ENCODE measurements at places on chromosomes 11 and 22.

GRCh38 chr11:76729214-76729613 lies 53.9 kb upstream of the TSKU start:
- no peak for DNase-seq

DNA sequence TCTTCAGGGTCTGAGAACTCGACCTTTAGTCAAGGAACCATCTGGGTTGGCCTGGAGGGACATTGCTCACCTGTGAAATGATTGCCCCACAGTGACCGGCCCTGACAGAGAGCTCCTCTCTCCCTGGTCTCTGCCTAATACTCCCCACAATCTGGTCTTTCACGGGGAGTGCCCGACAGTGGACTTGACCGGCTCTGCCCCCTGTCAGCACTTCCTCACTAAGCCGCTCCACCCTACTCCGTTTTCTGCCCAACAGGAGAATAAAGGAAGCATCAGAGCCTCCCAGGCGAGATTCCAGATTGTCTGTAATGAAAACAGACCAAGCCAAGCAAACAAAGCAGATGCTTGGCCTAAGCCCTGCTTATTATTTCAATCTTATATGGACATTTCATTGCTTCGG lies 87.8 kb downstream of the FBXO7 start:
- DNase-seq = no peak

GRCh38 chr11:23732026-23732425 lies 764.8 kb upstream of the LUZP2 start:
- no peak for DNase-seq

DNA sequence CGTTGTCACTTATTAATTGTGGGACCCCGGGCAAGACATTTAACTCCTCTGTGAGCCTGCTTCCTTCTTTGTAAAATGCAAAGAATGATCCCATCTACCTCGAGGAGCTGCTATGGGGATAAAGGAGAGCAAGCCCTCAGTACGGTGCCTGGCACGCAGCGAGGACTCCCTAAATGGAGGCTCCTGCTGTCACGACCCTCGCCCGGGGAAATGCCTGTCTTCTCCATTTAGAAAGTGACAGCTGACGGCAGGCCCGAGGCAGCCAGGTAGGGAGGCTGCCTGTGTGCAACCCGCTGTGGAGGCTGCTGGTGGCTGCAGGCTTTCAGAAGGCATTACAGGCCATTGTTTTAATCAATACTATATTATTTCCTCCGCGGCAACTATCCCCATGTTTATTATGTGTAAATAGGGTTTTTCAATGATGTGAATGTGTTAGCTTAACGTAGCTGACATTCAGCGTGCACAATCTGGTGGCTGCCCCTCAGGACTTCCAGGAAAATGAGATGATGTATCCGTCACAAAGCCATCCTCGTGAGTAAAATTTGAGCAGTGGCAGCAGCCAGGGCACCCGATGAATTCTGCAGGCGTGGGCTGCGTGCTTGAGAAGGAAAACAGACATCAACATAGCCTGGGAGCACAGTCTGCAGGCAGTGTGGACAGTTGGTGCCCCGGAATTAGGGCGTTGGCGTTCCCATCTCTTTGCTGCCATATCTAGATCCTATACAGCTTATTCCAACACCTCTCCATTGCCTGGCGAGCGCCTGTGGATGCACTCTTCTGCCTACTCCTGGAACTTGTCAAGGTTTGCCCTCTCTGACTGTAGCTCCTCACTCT lies 228.3 kb downstream of the ST3GAL4 start:
- no peak for DNase-seq

GRCh38 chr11:17527628-17527995 lies 16.6 kb downstream of the USH1C start:
- DNase-seq = no peak

- DNase-seq = peak; percentile 43
Observed at GRCh38 chr11:2256951-2257700, 13.3 kb downstream of the ASCL2 start.

DNA sequence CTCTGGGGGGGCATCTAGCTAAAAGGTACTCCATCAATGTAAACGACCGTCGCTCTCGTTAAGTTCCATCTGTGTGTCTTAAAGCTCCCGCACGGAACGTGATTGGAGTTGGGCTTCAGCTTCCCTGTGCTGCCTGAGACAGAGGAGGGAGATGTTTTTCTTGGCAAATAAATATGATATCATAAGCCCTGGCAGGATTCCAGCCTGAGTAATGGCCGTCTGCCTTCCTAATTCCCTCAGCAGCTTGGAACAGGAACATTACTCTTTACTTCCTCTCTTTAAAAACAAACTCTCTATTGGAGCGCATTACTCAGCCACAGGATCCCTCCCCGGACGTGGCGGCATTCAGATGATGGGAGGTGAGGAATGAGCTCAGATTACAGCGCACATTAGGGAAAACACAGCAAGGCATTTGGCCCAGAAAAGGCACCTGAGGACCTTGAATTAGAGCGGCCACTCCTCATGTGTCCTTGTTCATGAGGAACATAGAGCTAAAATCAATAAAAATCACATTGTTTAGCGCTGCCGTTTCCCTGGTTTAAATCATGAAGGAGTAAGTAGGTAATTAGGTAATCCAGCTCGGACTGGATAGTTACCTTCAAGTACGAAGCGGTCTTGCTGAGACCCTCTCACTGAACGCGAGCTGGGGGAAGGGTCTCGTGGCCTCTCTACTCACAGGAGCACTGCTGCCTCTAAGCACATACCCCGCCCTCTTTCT lies 230.4 kb downstream of the ST3GAL4 start:
- DNase-seq = peak; percentile 73

DNA sequence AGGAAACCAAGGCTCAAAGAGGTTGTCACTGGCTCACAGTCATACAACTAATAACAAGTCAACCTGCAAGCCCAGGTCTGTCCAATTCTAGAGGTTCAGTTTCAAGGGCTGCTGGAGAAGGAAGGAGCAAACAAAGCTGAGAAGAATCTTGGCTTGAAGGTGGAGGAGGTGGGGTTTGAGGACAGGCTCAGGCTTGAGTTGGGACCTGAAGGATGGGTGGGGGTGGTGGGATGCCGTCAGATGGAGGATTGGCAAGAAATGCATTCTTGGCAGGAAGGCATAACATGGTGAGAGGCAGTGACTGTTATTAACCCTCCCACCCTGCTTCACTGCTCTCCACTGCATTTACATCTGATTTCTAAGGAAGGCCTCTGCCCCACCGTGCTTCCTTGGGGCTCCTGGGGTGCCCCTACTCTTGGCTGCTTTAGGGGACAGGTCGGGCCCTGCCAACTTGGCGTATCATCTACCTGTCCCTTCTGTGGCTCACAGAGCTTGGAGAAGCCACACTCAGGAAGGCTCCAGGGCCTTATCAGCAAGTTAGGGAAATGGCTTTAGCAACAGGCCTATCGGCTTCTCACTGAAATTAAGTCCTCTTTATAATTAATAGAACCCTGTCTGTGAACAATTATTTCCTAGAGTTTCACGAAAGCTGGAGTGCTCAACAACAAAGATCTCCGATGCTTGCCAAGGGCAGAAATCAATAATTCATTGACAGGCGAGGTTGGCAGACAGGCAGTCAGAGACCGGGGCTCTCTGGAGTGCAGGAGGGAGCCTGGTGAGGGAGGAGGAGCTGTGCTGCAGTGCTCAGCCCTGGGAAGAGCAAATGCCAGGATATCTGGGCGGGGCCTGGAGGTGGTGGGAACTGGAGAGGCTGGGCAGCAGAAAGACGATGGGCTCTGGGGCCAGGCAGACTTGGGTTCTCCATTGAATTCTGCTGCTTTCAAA lies 84.9 kb upstream of the NARS2 start:
- no peak for DNase-seq

GRCh38 chr22:39547587-39547947 lies 15.0 kb upstream of the RPS19BP1 start:
- DNase-seq = no peak

DNA sequence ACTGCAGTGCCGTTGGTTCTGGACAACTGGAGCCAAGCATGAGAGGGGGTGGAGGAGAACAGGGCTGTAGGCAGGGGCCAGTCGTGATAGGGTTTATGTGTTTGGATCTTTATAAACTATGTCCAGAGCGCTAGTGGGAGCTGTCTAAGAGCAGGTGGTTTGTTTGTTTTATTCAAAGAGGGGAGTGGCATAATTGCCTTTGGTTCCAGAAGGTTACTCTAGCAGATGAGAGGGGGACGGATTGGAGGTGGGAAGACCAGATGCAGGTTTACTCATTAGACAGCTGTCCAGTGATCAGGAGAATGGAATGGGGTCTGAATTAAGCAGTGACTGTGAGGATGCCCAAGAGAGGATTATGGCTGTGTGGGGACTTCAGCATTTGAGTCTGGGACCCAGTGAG lies 109.3 kb upstream of the TBCEL start:
- no peak for DNase-seq

DNA sequence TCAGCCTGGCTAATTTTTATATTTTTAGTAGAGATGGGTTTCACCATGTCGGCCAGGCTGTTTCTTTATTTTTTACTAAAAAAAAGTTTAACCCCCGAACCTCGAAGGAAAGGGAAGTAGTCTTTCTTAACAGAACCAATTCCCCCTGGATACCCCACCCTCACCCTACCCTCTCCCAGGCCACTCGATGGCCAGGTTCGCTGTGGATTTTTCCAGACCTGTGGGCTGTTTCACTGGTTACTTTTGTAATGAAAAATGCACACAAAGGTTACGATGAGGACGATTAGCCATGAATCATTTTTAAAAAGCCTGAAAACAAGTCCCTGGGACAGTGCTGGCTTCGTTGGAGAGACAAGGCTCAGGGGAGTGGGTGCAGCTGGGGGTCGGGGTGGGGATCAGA lies 2.5 kb downstream of the TSPO start:
- DNase-seq = no peak

GRCh38 chr11:35791088-35791958 lies 128.7 kb downstream of the TRIM44 start:
- DNase-seq = no peak

DNA sequence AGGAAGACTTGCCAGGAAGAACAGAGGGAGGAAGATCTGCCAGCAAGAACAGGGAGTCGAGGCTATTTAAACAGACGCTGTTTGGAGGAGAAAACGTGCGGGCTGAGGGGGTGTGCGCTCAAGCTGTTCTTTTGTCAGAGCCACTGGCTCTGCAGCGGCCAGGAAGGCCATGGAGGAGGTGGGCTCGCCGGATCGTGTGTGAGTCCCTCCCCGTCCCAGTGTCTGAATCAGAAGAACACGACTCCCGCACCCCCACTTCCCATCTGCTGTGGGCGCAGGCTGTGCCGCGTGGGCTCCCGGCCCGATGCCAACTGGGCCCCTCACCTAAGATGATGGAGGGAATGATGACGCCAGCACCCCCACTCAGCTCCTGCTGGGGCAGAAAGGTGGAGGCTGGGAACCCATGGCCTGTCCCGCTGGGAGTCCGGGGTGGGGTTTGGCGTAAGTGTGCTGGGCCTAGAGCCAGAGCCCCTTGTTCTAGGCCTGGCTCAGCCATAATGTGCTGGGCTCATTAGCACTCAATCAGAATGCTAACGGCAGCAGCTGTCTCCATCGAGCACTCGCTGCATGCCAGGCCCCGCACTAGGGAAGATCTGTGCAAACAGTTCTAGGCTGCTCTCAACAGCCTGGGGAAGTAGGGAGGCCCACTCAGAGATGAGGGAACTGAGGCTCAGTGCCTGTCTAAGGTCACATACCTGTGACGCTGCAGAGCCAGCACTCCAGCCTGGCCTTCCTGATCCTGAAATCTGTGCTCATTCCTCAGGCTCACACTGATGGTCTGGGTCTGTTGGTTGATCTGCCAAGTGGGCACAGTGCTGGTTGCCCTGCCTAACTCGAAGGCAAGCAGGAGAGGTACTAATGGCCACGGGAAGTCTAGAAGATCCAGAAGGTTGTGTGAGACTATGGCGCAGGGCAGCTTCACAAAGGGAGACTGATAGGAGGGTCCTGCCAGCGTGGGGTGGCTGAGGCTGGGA lies 11.5 kb downstream of the NPTXR start:
- no peak for DNase-seq

DNA sequence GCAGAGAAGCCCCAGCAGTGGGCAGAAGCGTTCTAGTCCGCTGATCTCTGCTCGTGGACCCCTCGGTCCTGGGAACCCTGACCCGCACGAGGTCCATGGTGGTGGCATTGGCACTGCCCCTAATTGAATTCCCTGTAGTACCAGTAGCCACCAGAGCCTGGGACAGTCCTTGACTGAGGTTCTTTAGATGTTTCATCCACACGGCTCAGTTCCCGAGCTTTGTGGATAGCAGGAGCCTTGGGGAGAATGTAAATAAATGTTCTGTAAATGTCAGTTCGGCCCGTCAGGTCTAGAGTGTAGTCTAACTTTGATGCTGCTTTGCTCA lies 39.4 kb upstream of the SEPTIN5 start:
- no peak for DNase-seq

- DNase-seq = no peak
Observed at GRCh38 chr22:50710886-50711285, 27.1 kb upstream of the ACR start.

GRCh38 chr11:33980897-33981296 lies 70.6 kb upstream of the CAPRIN1 start:
- no peak for DNase-seq

GRCh38 chr11:129426038-129426437 lies 50.4 kb downstream of the BARX2 start:
- no peak for DNase-seq

GRCh38 chr22:33455036-33455435 lies 396.9 kb upstream of the SYN3 start:
- no peak for DNase-seq

GRCh38 chr11:91761406-91762025 lies 463.1 kb upstream of the FAT3 start:
- DNase-seq = no peak

- no peak for DNase-seq
Observed at GRCh38 chr22:40638261-40638660, 1.7 kb upstream of the MRTFA start.

DNA sequence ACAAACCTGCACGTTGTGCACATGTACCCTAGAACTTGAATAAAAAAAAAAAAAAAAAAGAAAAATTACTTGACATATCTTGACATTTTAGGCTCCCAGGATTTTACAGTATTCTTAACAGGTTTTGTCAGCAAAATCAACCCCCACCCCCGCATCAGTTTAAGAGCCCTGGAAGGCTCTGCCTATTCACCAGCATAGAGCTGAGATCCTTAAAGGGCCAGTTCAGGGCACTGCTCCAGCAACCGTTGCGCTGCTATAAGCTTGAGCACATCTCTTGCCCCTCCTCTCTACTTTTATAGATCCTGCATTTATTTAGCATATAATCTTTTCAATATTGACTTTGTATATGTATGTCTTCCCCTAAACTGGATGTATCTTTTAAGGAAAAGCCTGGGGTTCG lies 697 bp upstream of the PAFAH1B2 start:
- no peak for DNase-seq

DNA sequence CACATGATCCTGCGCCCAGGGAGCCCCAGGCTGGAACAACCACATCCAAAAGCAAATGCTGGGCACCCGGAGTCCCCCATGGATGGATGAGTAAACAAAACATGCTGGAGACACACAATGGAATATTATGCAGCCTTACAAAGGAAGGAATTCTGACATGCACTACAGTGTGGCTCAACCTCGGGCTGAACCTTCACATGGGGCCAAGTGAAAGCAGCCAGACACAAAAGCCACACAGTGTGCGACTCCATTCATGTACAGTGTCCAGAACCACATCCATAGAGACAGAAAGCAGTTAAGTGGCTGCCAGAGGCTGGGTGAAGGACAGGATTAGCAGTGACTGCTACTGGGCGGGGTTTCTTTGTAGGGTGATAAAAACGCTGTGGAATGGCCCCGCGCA lies 10.1 kb downstream of the POLR3H start:
- DNase-seq = no peak

GRCh38 chr11:69637198-69637940 lies 3.6 kb upstream of the CCND1 start:
- no peak for DNase-seq

Data from Calu3 (cell line).